Fibroblast of skin of right quadriceps (primary cell): ENCODE measurements at places on chromosomes 2 and 18.
A peak's percentile ranks its signal among the peaks of the same experiment; 100 is the strongest.

DNA sequence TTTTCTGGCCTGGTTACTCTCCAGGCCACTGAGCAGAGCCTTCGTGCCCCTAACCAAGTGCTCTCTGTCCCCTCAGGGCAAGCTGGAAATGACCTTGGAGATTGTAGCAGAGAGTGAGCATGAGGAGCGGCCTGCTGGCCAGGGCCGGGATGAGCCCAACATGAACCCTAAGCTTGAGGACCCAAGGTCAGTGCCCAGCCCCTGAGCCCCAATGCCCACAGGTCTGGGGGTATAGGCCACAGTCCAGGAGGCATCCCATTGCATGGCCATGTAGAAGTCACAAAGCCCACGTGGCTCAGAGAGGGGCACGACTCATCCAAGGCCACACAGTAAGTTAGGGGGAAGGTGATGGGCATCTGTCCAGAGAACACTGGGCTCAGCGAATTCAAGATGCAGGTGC, 227.6 kb downstream of the DYSF start:
- DNase-seq: no peak

- peak; percentile 51 for DNase-seq
These were observed at the start of gene HOXD3 for GRCh38 chr2:176156807-176157498. TSS of gene HOXD3 (plus strand) at chr2:176157307. CDS start at chr2:176169115, 11,808 bp downstream.

DNA sequence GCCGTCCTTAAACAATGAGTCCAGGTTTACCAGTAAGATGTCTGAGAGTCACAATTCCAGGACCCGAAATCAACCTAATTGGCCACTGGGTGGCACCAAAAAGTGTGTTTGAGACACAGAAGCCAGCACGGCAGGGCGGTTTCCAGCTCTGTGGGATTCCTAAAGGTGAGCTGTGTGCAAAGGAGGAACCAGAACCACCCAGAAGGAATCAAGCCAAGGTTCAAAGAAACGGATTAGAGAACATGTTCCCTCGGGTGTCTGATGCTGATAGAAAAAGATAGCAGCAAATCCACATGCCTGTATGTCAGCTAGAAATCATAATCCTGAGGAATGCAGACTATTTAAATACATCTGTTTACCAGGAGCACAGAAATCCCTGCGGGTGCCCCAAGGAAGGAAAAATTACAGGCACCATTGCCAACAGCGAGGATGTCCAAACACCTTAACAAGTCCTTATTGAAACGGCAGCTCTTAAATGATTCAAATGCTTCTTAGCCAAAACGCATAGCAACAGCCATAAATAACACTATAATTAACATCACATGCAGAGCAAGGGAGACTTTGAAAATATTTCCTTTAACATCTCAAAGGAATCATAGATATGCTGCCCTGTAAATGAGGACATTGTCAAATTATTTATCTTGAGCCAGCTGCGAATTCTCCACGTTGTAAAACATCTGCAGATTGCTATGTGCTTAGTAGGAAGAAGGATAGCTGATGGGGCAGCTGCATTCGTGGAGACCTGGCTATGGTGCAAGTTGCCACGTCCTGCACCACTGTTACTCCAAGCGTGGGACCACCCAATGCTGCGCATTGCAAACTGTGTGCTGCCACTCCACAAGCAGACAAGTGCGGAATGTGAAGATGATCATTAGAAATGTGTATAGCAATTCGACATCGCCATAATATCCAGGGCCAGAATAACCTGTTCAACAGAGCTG, 318.7 kb upstream of the NCKAP5 start:
- peak; percentile 85 for DNase-seq

GRCh38 chr2:8076448-8077342, 605.2 kb upstream of the ID2 start:
- DNase-seq: no peak

GRCh38 chr2:213275265-213275664, 9.0 kb upstream of the SPAG16 start:
- no peak for DNase-seq

GRCh38 chr2:188893972-188894371, 80.2 kb upstream of the COL3A1 start:
- DNase-seq: no peak

GRCh38 chr2:240705204-240705791, 13.6 kb downstream of the AQP12A start:
- DNase-seq: no peak

DNA sequence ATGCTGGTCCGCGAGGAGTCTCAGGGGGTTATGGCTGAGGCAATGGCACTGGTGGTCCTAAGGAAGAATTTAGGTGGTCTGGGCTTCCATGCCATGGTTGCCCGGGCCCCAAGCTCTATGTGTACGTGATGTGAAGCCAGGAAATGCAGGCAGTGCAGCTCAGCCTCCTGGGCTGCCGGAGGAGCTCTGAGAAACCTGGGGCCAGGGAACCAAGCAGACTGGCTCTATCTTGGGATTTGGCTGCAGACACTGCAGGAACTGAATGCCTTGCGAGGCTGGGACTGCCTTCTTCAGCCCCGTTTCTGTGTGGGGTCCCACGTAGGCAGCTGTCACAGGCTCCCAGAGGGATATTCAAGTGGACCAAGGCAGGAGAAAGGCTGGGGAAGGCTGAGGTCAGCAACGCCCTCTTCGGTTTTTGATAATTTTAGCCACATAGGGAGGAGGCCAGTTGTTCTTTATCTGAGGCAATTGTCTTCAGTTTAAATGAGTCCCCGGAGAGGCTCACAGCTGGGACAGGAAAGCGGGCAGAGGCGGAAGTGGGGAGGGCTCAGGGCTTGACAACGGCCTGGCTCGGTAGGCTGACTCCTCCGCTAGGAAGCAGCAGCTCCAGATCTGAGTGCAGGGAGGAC, 77.7 kb downstream of the RHOB start:
- DNase-seq: no peak

DNA sequence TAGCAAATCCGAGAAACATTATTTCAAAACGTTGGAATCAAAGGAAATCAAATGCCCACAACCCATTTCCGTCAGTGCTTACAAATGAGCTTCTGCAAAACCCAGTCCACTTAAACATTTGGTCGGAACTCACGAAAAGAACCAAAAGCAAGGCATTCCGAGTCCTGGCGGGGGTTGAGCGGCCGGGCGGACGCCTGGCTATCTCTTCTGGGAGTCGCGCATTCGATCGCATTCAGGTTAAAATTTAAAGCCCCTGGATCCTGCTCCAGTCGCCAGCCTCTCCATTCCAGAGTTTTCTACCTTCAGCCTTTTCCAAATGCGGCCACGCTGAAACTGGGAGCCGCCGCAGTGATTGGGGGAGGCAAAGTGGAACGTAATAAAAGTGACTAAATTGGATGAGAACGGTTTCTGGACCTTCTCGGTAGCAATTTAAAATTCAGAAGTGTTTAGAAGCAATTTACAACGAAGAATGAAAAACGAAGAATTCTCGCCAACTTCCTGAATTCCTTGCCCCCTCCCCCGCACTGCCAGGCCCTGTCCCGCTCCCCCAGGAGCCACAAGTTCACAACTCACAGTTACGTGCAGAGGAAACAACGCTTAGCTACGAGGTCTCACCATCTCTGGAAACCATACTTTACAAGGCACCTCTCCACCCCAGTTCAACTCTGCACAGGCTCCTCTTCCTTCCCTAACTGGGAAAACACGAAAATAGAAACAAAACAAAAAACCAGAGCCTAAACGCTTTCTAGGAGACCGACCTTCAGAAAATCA, 1.7 kb upstream of the GATA6 start:
- DNase-seq: peak; percentile 48

DNA sequence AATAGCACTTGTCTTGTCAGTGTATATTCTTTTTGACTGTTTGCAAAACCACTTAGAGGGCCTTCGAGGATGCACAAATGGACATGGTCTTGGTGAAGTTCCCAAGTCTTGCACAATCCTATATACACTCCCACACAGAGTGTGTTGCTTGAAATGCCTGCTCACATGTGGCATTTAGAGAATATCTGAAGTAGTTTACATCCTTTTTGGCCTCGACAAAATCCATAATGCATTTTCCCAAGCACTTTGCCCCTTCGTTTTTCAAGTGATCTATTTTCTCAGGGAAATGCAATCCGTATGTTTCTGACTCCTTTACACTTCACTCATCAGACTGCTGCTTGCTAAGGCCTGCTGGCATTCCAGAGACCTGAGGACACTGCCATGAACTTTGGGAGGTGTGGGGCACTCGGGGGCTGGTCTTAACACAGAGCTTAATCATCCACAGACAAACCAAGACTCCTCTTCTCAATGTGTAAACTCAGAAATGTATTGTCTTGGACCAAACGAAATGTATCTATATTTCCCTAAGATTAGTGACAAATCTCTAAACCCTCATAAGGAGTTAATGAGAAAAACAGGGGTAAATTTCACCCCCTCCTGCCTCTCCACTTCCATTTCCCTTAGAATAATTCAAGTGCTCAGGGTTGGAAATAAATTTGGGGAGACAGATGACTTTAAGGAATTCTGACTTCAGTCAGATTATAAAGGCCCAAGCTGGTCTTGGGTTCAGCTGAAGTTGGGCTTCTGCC, 219.3 kb upstream of the APCDD1 start:
- peak; percentile 79 for DNase-seq

DNA sequence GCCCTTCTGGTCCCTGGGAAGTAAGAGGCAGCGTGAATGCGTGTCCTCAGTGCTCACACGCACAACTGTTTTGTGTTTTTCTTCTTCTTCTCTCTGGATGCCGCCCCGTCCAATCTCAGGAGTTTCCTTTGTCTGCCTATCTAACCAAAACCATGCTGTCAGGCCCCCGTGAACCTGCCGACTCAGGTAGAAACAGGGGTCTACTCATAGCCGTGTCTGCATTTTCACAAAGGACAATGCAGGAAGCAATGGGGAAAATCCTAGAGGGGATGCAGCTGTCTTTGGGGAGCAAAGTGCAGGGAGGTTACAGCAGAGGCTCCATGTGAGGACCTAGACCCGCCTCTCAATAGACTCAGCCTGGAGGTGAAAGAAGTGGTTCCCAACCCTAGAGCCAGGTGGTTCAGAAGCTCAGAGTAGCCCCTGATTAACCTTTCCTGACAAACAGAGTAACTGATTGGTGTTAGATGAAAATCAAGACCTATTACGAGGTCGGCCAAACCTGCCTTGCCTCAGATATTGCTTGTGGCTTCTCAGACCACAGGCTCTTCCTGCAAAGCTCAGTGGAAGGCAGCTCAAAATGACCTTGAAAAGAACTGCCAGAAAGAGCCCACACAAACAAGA, 49.3 kb downstream of the CD226 start:
- no peak for DNase-seq

GRCh38 chr18:22643731-22644130, 226.0 kb upstream of the CTAGE1 start:
- DNase-seq: peak; percentile 18

- no peak for DNase-seq
These were observed 21.9 kb upstream of the MCFD2 start for GRCh38 chr2:46937471-46937901.

- peak; percentile 89 for DNase-seq
These were observed 186.6 kb downstream of the NRP2 start for GRCh38 chr2:205868773-205869333.

DNA sequence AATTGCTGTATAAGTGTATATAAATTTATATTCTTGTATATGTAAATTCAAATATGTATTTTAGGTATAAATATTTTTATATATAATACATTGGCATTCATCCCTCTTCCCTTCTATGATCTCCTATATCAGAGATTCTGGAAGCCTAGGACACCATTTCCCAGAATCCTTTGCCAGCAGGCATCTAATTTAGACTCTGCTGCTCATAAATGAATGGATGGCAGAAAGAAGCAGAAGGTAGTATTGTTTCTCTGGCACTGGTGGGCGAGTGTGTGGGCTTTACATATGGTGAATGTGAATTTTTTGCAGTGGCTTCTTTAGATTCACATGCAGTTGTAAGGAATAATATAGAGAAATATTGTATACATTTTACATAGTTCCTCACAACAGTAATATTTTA, 215.2 kb upstream of the THSD7B start:
- DNase-seq: no peak

DNA sequence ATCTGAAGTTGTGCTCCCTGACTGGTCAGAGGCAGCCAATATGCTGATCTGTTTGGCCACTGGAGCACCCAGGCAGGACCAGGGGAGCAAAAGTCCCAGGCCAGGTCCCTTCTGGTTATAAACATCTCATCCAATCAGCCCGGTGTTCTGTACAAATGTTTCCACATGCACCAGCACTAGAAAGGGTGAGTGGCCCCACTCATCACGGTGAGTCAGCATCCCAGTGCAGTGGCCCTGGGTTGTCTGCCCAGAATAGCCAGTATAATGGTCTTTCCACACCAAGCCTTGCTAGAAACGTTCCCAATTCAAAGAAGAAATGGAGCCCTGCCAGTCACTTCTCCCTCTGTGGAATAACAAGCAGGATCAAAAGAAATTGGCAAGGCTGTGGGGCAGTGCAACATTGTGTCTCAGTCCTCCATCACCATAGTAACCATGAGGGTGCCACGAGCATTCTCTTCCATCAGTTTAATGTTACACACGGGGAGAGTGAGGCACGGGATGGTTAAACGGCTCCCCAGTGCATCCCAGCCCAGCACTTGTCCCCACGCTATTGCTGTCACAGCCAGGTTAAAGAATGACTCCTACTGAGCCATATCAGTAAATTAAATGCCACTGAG, 174.9 kb downstream of the SEPTIN10 start:
- peak; percentile 35 for DNase-seq

DNA sequence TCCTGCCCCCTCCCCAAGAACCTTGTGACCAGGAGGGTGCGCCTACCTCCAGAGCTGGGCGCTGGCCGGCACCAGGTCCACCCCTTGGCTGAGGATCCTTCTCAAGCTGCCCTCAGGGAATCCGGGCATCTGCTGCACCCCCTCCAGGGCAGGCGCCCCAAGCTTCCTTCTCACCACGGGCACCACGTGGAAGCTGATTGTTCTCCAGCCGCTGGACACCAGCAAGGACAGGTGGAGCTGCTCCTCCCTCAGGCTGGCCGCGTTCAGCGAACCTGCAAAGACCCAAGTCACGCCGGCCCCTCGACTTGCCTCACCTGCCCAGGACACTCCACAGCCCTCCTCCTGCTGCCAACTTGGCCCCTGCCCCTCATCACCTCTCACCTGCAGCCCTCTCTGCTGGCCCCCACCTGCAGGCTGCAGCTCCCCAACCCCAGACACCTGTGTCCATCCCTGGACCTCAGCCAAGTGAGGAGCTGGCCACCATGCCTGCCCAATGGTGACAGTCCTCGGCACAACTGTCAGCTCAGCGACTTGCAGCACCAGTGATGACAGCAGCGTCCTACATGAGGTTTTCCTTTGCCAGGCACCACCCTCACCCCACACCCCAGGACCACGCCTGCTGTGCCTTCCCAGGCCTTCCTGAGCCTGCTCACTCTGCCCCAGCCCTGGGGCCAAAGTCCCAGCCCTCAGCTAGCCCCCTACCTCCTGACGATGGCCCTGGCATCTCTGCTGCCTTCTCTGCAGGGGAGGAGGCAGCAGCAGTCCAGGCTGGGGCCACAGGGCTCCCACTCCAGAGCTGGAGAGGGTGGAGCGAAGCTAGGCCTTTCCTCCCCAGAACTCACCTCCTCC, 4.2 kb downstream of the MAB21L4 start:
- DNase-seq: no peak

DNA sequence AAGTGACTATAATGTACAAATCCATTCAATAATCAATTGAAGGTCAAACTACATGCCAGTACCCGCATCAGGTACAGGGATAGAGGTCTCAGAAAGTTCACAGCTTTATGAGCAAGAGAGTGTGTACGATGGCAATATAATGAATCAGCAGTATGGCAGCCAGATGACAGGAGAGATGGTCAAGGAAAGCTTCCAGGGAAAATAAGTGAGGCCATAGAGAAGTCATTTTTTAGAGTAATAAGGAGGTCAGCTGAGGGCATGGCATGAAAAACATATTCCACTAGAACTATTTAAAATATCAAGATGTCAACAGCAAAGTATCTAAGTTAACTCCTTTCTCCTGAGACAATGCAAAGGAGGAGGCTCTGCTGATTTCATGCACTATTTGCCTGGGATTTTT, 108.0 kb downstream of the SLC8A1 start:
- peak; percentile 72 for DNase-seq
